ENCODE measurements at places on chromosomes 3 and 15. TPM values are rescaled to one million over a fixed set of nuclear protein-coding genes. Genes with fewer than 3 reads are reported as not detected.

- H3K27me3 ChIP-seq, result no peaks in the 10 kb centered on the region
- H3K27ac ChIP-seq, result no peak overlapping the region
- no peak overlapping the region for H3K4me3 ChIP-seq
- no peaks in the 10 kb centered on the region for H3K4me1 ChIP-seq
Observed at GRCh38 chr3:61912158-61912557, 350.8 kb downstream of the PTPRG start.

DNA sequence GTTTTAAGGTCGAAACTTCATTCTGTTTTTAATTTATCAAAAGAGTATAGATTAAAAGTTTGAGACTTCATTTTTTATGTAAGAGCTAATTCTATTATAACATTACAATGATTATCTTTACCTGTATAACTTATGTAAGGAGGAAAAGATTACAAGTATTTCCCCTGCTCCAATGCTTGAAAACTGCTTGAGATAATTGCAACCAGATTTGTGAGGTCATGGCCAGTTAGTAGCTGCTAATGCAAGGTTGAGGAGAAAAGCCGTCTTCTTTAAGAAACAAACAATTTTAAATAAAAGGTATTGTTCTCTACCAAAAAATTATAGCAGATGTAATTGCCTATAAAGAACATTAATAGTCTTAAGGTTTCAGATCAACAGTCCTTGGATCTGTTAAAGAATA, 208.3 kb upstream of the UBE2E2 start:
- no peak overlapping the region for H3K4me3 ChIP-seq
- no peak overlapping the region for H3K27ac ChIP-seq
- H3K4me1 ChIP-seq, result no peaks in the 10 kb centered on the region
- H3K36me3 ChIP-seq, result no peaks in the 10 kb centered on the region
- DNase-seq, result no peak

GRCh38 chr3:120449701-120450599, 842 bp downstream of the FSTL1 start:
- peak; percentile 31 for DNase-seq
- H3K4me1 ChIP-seq, result no peaks in the 10 kb centered on the region
- H3K27ac ChIP-seq, result peak overlapping the region; percentile 83
- H3K27me3 ChIP-seq, result no peaks in the 10 kb centered on the region
- peak overlapping the region; percentile 81 for H3K4me3 ChIP-seq
- no peaks in the 10 kb centered on the region for H3K36me3 ChIP-seq

- peak overlapping the region; percentile 51 for H3K4me3 ChIP-seq
- H3K36me3 ChIP-seq, result no peaks in the 10 kb centered on the region
- no peak overlapping the region for H3K27ac ChIP-seq
- H3K27me3 ChIP-seq, result peaks cover 69% of the 10 kb centered on the region
- peaks cover 8% of the 10 kb centered on the region for H3K4me1 ChIP-seq
Observed at GRCh38 chr3:128487538-128487812, 5.5 kb downstream of the GATA2 start.

DNA sequence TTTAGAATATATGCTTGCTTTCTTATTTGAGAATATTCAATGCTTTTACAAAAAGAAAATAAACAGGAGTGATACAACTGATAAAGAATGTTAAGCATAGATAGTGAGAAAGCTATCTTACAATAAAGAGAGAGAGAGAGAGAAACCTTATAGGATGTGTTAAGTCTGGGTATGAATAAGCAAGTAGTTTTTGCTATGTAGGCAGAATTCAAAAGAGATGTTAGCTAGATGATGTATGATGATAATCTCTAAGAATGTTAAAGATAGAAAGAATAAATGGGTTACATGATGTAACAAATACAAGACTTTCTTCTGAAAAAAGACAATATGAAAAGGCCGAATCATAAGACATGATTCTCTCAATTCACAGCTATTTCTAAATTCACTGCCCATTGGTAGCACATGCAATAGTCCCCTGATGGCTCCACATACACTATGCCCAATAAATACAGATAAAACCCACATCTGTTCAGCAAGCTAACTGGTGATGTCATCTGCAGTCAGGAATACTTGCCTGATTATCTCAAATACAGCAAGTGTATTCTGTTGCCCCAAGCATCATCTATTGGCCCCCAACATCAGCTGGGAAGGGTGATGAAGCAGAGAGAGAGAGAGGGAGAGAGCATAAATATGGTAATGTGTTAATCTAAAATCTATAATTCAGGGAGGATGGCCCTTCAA, 169.2 kb upstream of the LYSMD4 start:
- H3K4me3 ChIP-seq, result no peak overlapping the region
- H3K36me3 ChIP-seq, result no peaks in the 10 kb centered on the region
- no peaks in the 10 kb centered on the region for H3K4me1 ChIP-seq
- H3K27me3 ChIP-seq, result no peaks in the 10 kb centered on the region

Gene TGM5
- not detected for total RNA-seq

Gene NDN
- 2.6 TPM for total RNA-seq

Gene COLQ
- 0.66 TPM for total RNA-seq
